ENCODE measurements at places on chromosomes 11 and 22.

DNA sequence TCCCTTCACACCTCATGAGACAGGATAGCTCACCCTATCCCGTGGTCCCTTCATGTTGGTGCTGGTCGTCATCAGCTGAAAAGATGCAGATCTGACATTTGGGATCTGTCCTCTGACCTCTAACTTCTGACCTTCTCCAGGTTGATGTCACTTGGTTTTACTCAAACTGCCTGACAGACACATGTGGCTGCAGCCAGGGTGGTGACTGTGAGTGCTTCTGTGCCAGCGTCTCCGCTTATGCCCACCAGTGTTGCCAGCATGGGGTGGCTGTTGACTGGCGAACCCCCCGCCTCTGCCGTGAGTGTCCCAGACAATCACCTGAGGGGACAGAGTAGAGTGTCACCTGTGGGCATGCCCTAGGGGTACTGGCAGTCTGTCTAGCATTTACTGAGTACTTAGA is 49.7 kb downstream of the OTOG start:
- DNase-seq = no peak

DNA sequence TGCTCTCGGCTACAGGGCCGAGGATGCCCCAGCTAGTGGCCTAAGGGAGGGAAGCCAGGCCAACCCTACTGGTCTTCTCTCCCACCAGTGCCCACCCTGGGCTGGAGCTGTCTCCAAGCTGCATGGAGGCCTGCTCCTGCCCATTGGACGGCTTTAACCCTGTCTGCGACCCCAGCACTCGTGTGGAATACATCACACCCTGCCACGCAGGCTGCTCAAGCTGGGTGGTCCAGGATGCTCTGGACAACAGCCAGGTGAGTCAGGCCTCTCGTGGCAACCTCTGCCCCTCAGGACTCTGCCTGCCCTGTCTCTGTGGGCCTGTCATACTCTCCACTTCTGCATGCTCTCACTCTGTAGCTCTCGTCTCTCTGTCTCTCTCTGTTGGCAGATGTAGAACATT is 44.1 kb upstream of the TPBGL start:
- no peak for DNase-seq

- no peak for DNase-seq
Measured at GRCh38 chr11:28743061-28743550, 634.9 kb downstream of the METTL15 start.

GRCh38 chr11:12066056-12066798 is 44.2 kb upstream of the MICAL2 start:
- DNase-seq = no peak

- DNase-seq = no peak
Measured at GRCh38 chr22:50672471-50673230, at the start of gene SHANK3. TSS of gene SHANK3 (plus strand) at chr22:50672823.

GRCh38 chr11:94926698-94927237 is 46.6 kb downstream of the CWC15 start:
- DNase-seq = no peak

DNA sequence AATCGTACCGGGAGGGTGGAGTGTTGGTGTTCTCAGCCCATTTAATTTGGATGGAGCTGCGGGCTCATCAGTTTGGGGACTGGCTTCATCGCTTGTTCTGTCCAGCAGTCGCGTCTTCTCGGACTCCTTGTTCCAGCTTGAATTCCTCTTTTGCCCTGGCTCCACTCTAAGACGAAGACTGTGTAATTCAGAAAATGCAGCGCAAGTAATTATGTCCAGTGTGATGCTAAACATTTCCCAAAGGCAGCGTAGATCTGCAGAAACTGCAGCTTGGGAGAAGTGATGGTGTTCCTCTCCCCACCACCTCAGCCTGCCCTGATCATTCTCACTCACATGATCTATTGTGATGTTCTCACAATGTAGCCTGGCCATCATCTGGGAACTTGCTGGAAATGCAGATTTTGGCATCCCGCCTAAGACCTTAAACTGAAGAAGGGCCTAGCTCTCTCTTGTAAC is 666 bp downstream of the SLC25A18 start:
- DNase-seq = no peak

- no peak for DNase-seq
Measured at GRCh38 chr22:33625959-33626358, 294.3 kb downstream of the LARGE1 start.

DNA sequence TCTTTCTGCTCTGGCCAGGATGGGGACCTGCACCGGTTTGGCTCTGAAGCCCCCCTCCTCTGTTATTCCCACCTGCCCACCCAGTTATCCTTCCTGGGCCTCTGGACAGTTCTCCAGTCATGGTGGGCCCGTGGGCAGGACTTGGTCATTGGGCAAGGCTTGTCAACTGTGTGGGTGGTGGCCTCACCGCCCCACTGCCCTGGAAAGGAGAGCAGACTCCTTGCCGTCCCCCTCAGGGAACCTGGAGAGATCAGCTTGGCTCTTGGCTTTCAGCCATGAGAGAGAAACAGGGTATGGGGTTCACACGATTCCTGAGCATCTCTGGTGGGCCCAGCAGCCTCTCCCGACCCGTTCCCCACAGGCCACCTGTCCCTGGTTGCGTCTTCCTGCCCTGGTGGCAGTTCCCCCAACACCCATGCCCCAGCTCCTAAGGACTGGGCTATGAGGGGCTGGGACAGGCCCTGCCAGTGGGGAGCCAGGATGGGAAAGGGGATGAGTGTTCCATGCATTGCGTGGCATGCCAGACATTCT is 92.3 kb downstream of the MORC2 start:
- no peak for DNase-seq

DNA sequence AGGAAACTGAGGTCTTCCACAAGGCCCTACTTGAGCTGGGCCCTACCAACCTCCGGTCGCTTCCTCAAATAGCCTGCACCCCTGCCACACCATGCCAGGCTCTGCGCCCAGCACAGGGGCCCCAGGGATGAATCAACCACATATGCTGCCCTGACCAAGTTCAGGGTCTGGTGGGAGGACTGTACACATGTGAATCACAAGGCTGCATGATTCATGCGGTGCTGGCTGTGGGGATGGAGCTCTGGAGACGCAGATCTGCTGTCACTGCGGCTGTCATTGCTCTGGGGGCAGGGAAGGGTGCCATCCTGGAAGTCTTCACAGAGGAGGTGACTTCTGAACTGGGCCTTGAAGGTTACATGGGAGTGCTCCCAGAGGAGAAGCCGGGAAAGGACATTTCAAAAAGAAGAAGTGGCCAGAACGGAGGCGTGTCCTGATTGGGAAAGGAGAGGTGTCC is 21.5 kb downstream of the CYTH4 start:
- DNase-seq = no peak

GRCh38 chr11:88015170-88015569 is 160.1 kb downstream of the RAB38 start:
- DNase-seq = no peak

GRCh38 chr11:6623391-6624363 is 4.5 kb upstream of the TPP1 start:
- DNase-seq = no peak

DNA sequence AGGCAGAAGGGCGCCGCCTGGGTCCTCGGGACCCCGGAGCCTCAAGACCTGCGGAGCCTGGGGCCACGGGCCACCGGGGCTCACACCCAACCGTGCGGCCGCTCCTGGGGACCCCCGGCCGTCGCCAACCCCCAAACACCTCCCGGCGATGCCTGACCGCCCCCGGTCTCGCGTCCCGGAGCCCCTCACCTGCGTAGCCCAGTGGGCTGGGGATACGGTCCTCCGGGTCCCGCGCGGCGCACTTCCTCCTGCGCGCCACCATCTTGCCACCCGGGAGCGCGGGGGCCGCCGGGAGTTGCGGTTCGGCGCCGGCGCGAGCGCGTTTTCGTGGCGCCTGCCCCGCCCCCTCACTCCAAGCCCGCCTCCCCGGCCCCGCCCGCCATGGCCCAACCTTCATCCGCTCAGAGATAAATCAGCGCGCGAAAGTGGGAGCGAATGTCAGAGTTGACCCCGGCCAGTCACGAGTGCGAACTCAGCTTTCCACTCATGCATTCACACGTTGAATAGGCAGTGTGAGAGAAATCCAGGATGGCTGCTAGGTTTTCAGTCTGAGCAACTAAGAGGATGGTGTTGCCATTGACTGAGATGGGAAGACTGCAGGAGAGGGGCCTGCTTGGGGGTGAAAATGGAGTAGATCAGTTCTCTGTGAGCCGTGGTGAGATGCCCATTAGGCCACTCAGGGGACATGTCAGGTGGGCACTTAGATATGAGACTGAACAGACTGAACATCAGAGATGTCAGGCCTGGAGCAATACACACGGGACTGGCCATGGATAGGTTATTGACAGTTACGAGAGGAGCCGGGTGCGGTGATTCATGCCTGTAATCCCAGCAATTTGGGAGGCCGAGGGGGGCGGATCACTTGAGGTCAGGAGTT is at the start of gene RRP7A:
TSS of gene RRP7A (minus strand) at position 272 of the 877 bp plus-strand sequence. CDS start at position 262, 10 bp downstream.
- DNase-seq = peak; percentile 19

- DNase-seq = no peak
Measured at GRCh38 chr22:34914846-34915245, 151.1 kb upstream of the ISX start.

GRCh38 chr11:94857337-94857736 is 89.2 kb downstream of the AMOTL1 start:
- no peak for DNase-seq

GRCh38 chr11:126336138-126336541 is 19.3 kb upstream of the ST3GAL4 start:
- no peak for DNase-seq

- DNase-seq = no peak
Measured at GRCh38 chr22:25077964-25078363, 121.7 kb upstream of the CRYBB3 start.

GRCh38 chr22:17114173-17114897 is 6.8 kb downstream of the TMEM121B start:
- no peak for DNase-seq

Data from NCI-H526 treated with DMSO at 0.1 percent for 48 hours (cell line).